ENCODE measurements at places on chromosomes 3 and 15.

- DNase-seq, result no peak
Observed at GRCh38 chr3:151166161-151166560, 36.9 kb downstream of the GPR171 start.

DNA sequence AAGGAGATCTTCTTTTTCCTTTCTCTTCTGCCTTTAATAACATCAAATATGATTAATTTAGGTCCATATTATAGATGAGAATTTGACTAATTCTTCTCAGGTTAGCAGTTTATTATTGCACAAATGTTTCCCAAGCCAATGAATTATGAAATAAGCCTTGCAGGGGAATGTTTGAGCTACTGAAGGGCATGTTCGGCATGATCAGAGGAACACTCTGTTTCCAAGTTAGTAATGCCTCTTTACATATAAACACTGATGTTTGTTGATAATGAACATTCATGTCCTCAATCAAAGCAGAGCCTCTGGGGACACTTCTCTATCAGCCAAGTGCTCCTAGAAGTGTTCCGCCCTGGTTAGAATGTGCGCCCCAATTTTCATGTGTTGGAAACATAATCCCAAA lies 10.0 kb upstream of the CYP1A1 start:
- no peak for DNase-seq

- no peak for DNase-seq
Observed at GRCh38 chr3:33430571-33430970, 9.6 kb downstream of the UBP1 start.

DNA sequence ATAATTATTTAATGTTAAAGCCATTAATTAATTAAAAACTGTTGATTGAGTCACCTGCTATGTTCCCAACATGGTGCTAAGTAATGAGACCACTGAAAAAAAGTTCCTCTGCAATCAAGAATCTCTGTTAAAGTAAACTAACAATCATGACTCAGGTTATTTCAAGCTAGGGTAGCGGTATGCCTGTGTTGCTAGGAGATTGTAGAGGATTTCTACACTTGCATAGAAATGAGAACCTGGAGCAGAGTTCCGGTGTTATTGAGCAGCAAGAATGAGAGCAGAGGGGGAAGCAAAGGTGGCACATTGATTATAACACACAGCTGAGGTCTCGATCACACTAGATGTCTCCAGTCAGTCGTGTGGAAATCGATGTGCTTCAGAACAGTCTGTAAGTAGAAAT lies 41.4 kb downstream of the C3orf85 start:
- no peak for DNase-seq

GRCh38 chr15:45799508-45799907 lies 164.7 kb downstream of the SQOR start:
- no peak for DNase-seq

GRCh38 chr3:190038050-190038933 lies 82.4 kb downstream of the P3H2 start:
- no peak for DNase-seq

- no peak for DNase-seq
Observed at GRCh38 chr3:121362035-121362734, 183.6 kb downstream of the POLQ start.

GRCh38 chr3:183830187-183830586 lies 4.8 kb upstream of the MAP6D1 start:
- DNase-seq, result no peak

Measured in NCI-H1436 (cell line).